ENCODE measurements at places on chromosomes 1 and 21.
A peak's percentile ranks its signal among the peaks of the same experiment; 100 is the strongest.

DNA sequence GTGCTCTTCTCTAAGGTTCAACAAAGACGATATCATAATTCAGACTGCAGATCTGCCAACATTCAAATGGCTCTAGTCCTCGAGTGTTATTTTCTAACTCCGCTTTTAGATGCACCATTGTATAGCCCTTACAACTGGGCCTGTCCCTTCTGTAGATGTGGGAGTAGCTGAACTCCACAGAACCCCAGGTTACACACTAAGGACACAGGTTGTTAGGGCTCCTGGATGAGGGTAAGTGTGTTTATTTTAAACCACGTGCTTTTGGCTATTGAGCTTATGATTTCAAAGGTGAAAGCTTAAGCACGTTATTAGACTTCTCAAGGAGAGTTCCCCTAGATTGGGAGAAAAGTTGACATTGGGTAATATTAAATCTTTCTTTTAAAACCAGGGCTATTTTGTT lies 64.7 kb downstream of the MPZL1 start:
- DNase-seq = no peak

DNA sequence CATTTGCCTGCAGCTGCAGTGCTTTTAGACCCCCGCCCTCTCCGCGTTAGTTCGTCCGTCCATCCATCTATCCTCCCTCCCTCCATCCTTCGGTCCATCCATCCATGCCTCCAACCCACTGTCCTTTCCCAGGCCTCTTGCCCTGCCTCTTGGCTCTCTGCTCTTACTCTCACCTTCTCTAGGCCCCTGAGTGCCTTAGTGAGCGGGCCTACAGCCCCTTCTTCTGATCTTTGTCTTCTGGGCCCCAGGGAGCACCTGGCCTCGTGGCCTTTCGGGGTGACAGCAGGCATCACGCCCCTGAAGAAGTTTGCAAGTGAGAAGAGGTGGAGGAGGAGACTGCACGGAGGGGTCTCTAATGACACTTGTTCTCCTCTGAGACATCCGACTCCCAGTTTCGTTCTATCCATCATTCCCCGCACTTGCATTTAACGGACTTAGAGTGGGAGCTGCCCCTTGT lies 842 bp downstream of the ATXN7L2 start:
- DNase-seq = no peak

GRCh38 chr1:237913345-237913744 lies 22.6 kb upstream of the ZP4 start:
- DNase-seq = no peak

DNA sequence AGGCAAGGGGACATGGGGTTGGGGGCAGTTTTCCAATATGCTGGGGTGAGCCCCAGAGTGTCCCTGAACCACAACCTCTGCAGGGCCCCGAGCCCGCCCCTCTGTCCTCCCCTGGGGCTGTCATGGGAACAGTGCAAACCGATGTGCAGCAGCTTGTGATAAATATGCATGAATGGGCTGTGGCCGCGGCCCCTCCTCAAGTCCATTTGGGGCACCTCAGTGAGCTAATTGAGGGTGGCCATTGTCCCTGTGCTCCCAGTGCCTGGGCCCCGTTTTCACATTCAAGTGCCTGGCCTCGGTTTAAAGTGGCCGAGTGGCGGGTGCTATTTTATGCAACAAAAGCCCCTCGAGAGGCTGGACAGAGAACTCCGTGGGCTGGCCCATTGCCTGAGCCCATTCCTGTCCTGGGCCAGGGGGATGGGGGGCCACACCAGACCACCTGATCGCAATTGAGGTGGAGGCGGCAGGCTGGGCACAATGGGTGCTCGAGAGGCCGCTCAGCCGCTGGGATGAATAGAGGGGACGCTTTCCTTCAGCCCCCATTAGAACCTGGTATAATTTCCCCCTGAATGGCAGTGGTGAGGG lies 193.7 kb downstream of the FOXD2 start:
- no peak for DNase-seq

GRCh38 chr1:234307726-234308125 lies 65.5 kb upstream of the COA6 start:
- DNase-seq = no peak

- peak; percentile 20 for DNase-seq
Measured at GRCh38 chr1:100896481-100896982, 642 bp downstream of the SLC30A7 start.

- DNase-seq = no peak
Measured at GRCh38 chr1:8955406-8955805, 9.7 kb downstream of the CA6 start.

DNA sequence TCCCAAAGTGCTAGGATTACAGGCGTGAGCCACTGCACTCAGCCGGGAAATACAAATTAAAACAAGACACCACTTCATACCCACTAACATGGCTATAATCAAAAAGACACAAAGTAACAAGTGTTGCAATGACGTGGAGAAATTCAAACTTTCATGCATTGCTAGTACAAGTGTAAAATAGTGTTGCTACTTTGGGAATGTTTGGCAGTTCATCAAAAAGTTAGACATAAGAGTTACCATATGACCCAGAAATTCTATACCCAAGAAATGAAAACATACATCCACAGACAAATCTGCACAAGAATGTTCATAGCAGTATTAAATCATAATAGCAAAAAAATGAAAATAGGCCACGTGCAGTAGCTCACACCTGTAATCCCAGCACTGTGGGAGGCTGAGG lies 16.4 kb downstream of the FOXJ3 start:
- no peak for DNase-seq

DNA sequence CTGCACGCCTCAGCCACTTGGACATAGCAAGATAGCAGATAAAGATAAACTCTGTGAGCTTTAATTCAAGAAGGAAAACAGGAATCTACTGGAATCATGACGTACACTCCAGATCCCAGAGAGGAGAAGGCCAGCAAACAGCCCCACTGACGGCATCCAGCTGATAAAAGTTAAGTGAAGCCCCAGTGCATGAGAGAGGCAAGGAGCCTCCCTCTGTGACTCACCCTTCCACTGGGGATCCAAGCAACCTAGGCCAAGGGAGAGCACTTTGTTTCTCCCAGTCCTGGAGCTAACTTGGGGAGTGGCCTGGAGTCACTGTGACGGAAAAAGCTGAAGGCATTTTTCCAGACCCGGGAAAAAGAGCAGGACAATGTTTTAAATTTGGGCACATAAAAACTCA lies 270.0 kb downstream of the AKT3 start:
- no peak for DNase-seq

DNA sequence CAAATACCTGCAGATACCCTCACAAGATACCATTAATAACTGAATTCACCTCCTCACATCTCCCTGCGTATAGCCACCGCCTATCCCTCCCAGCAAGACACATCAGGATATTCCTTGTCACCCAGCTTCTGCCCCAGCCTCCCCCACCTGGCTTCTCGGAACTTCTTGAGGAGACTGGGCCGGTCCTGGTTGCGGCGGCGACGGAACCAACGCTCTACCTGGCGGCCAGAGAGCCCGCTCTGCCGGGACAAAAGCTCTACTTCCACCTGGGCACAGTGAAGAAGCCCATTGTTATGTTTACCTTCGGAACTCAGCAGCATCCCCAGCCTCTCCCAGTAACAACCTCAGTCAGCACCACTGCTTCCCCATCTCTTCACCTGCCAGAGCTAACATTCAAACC lies 6.7 kb downstream of the CERS2 start:
- DNase-seq = no peak

DNA sequence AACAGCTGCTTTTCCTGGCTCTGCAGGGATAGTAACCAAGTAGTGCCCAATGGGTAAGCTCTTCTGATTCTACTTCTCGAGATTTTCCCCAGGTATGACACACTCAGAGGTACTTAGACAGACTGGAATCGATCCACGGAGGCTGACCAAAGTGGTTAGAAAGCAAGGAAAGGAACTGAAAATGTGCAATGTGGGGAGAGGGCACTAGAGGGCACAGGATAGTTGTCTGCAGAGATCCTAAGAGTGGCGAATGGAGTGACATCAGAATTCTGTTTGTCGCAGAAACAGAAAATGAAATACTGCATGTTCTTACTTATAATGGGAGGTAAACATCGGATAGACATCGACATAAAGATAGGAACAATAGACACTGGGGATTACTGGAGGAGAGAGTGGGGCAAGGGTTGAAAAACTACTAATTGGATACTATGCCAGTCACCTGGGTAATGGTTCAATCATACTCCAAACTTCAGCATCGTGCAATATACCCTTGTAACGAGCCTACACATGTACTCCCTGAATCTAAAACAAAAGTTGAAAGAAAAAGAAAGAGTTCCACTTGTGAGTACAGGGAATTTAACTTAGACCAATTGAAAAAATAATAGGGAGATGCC lies 23.3 kb downstream of the CYP2J2 start:
- DNase-seq = peak; percentile 15

GRCh38 chr1:150149271-150150132 lies at the start of gene PLEKHO1:
PLEKHO1 (plus strand) TSS chr1:150149916; CDS start chr1:150150258, 342 bp downstream.
- DNase-seq = no peak

DNA sequence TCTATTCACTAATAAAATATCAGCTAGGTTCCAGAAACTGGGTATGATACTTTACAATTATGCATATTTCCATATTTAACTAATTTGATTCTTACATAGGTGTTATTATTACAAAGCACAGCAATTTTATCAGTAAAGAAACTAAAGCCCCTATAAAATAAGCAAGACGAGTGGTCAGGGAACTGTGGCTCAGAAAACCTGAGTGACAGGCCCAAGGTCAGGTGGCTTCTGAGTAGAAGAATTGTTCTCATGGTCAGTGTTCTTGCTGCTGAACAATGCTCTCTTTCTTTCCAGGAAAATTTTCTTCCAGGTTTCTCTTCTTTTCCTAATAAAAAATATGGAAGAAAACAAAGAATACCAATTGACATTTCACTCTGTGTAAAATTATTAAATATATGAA lies 2.2 kb upstream of the ATP6V1G3 start:
- no peak for DNase-seq

- no peak for DNase-seq
Measured at GRCh38 chr1:93475681-93476080, 27.8 kb downstream of the FNBP1L start.

DNA sequence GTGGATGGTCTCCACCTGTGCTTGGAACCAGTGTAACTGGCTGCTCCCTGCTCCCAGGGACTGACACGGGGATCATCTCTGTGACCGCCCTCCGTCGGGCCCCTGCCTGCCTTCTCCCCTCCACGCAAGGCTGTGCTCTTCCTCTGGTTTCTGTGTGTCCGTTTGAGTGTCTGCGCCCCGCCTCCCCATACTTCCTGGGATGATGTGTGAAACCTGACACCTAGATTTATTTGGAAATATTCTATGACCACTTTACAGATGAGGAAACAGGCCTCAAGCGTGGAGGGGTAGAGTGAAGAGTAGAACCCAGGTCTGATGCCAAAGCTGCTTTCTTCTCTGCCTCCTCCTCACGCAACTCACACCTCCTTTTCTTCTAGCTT lies 24.3 kb downstream of the LDLRAP1 start:
- no peak for DNase-seq
